Activated CD4-positive, CD25-positive, alpha-beta regulatory T cell treated with anti-CD3 and anti-CD28 coated beads, Interleukin-2, amount 50 U/mL, for 72 hours (primary cell): ENCODE measurements at places on chromosomes 2 and 18.

- no peak for DNase-seq
These were observed 209.1 kb downstream of the FSIP2 start for GRCh38 chr2:185947722-185948121.

DNA sequence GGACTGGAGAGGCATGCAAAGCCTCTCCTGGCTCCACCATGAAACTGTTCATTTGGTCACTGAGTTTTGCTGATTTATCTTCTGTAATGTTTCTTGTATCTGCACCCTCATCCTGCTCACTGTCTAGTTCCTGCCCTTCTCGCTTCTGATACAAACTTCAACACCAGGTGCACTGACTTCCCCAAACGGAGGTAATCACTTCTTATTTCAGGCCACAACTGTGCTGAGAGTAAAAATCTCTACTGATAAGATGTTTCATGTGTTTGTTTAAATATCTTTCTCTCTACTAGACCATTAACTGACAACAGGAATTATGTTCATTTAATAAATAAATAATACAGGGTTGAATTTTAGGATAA lies 10.9 kb upstream of the NT5C1B start:
- no peak for DNase-seq

DNA sequence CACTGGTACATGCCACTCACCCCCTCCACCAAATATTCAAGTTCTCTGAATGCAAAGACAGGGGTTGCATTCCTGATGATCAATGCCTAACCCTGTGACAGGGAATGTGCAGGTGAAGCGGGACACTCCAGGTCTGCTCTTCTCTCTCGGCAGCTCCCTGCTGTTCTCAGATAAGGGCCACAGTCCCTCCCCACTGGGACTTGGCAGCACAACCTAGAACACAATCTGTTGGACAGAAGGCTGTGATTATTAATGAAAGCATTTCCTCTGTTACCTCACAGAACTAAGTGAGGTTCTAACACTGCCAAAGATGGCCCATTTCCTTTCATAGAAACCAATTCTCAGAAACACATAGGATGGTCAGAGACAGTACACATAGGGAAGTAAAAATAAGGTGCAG lies 42.7 kb downstream of the VSNL1 start:
- no peak for DNase-seq

DNA sequence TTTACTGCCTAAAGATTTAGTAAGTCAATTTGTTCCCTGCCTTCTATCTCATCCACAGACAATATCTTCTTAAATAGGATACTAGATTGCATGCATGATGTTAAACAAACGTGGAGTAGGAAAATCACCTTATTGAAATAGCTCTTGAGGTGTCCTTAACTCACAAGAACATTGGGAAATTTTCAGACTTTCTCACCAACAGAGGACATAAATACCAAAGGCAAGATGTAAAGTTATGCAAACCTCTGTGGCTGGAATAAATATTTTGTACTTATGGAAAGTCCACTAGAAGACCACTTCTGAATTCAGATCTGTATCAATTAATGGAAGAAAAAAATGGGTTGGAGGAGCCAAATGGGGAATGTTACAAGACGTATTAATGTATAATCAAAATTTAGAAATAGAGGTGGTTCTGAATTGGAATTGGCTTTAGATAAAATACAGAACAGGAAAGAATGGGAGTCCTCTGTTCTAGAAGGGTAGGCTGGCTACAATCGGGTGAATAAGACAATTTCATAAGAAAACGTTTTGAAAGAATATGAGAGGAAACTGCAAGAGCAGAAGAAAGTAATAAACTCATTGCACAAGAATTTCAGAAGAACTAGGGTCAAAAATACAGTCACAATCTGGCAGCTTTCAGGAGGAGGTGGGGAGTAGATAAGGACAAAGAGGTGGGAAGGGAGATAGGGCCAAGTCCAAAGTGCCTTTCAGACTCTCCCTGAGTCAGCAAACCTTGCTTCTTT lies 69.3 kb upstream of the FN1 start:
- DNase-seq: no peak

GRCh38 chr2:10433947-10434885 lies 13.9 kb downstream of the ODC1 start:
- DNase-seq: no peak

GRCh38 chr2:85525567-85525966 lies 13.4 kb upstream of the MAT2A start:
- no peak for DNase-seq
